Adrenal gland (tissue), 19 donors: ENCODE measurements at places on chromosomes 11 and 22. TPM values are rescaled to one million over a fixed set of nuclear protein-coding genes. Genes with fewer than 3 reads are reported as not detected.

- DNase-seq: no peak
These were observed 46.8 kb downstream of the NAT10 start for GRCh38 chr11:34151916-34152845.

The NDUFV1 gene
- total RNA-seq: 298 TPM

DNA sequence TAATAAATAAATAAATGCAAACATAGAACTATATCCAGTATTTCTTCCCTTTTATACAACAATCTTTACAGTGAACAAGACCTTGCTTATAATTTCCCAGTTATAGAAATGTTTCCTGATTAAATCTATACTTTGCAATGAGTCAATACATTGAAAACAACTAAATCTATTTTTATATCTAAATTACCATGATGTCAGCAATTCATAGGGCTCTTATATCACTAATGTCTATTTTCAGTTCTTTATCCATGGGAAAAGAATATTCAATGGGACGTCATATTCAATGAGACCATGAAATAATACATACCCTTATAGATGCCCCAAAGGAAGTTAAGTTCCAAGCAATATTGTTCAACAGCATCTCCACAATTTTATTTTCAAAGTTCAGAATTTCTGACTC lies 359.9 kb downstream of the CASP12 start:
- DNase-seq: no peak

DNA sequence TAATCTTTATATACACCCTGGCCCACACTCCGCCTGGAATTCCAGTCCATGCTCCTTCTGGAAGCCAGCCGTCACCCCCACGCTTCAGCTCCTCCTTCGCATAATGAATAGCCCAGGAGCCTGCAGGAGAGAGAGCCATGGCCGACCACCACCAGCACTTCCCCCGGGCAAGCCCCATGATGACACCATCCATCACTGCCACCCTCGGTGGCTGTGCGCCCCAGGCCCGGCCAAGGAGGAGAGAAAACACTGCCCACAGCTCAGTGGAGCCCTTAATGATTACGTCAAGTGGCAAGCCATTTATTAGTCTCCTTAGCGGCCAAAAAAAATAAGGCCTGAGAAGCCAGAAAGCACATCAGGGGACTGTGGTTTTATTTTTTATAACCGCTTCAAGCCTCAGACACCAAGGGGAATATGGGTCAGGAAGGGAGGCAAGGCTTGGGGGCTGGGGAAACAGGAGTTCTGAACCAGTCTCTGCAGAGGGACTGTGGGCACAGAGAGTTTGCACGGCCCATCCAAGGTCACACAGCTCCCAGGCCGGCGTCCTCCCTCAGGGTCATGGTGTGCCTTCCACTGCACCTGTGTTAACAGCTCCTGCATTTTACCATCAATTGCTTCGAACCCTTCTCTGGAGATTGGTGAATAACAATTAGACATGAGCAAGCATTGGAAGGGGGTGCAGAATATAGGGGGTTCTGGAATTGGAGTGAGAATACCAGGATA lies 134.3 kb downstream of the MN1 start:
- no peak for DNase-seq

GRCh38 chr11:16111690-16112089 lies 244.7 kb downstream of the SOX6 start:
- DNase-seq: peak; percentile 15
